Left hindlimb (tissue), 1 donor: ENCODE measurements at places on chromosomes 2 and 18.

- DNase-seq: peak; percentile 89
These were observed 84.0 kb upstream of the PELI1 start for GRCh38 chr2:64228126-64228678.

DNA sequence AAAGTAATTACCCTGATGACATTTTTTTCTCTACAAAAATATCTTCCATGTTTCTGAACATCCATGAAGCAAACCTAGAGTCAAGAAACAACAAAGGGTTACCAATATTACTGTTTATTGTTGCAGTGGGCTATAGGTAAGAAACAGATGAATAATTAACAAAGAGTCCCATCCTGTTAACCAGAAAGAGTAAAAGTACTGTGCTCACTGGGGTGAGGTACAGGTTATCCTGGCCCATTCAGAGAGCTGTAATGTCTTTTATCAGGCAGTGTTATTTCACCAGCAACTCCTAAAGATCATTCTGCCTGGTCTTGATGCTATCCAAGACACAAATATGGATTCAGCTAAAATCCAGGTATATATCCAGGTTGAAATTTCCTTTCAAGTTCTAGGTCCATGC lies 754.9 kb downstream of the SATB2 start:
- DNase-seq: no peak

- peak; percentile 83 for DNase-seq
These were observed 136.1 kb downstream of the SH3BP4 start for GRCh38 chr2:235087832-235088495.

- DNase-seq: no peak
These were observed 23.7 kb downstream of the PDIA6 start for GRCh38 chr2:10788855-10789254.

- no peak for DNase-seq
These were observed 438.2 kb downstream of the MEIS1 start for GRCh38 chr2:66872986-66873754.

DNA sequence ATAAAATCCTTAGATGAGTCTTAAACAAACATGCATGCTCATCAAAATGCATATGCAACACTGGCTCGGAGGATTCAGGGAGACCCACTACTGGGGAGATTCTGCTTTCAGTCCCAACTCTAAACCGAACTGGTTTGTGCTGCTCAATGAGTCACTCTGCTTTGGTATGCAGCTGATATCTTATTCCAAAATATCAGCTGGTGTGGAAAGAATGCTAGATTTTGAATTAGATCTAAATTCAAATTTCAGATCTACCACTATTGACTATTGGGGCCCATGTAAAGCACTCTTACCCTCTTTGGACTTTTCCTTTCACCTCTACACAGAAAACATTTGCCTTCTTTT lies 39.2 kb upstream of the TTN start:
- DNase-seq: no peak

DNA sequence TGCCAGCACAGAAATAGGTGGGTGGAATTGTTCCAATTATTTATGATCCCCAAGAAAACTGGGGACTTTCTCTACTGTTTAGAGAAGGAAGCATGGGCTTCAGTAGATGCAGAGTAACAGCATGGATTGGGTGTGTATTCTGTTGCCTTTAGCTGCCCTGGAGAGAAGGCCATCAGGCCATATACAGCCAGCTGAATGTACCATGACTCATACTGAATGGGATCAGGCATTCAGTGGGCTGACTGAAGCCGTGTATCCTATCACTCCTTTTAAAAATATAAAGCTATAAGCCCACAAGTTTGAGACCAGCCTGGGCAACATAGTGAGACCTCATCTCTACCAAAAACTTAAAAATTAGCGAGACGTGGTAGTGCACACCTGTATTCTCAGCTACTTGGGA lies 16.7 kb upstream of the PLEKHM3 start:
- DNase-seq: no peak

- no peak for DNase-seq
These were observed 129.3 kb downstream of the COPS8 start for GRCh38 chr2:237214963-237215362.

DNA sequence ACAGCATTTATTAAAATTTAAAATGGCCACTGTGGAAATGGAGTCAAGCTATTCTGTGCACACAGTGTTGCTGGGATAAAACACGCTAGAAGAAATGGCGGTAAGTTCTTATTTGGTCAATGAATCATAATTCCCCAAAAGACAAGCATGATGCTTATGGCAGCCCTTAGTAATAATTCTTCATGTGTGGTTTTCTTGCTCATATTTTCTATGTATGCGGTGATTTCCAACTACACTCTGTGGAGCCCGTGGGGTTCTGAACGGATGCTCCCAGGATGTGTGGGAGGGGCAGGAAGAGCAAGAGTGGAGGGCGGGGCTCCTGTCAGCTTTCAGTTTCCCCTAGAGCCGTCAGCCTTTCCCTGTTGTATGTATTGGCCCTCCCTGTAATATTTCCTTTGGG lies 91.7 kb upstream of the RMDN2 start:
- no peak for DNase-seq

DNA sequence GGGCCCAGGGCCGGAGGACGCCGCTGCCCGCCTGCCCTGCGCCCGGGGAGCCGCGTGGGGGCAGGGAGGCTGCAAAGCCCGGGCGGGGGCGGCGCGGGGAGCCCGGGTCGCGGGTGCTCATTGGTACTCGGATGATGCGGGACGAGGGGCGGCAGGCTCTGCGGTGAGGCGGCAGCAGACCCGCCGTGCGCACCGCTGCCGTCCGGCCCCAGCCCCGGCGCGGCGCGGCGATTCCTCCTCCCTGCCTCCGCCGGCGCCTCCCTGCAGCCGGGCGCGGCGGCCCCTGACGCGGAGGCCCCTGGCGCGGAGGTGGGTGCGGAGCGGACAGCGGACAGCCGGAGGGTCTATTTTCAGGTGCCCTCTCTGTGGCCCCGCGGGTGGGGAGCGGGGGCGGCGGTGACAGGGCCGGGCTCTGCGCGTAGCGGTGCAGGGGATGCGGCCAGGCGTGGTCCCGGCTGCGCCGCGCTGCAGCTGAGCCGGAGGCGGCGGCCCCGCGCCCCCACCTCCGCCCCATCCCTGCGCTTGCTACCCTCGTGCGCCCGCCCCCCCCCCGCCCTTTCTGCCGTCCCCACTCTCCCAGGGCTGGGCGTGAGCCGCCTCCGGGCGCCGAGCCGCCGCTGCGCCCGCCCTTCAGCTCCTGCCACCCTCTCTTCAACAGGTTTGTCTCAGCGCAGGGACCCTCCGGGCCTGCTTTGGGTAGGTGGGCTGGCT lies 640 bp downstream of the SPTBN1 start:
- DNase-seq: peak; percentile 72

DNA sequence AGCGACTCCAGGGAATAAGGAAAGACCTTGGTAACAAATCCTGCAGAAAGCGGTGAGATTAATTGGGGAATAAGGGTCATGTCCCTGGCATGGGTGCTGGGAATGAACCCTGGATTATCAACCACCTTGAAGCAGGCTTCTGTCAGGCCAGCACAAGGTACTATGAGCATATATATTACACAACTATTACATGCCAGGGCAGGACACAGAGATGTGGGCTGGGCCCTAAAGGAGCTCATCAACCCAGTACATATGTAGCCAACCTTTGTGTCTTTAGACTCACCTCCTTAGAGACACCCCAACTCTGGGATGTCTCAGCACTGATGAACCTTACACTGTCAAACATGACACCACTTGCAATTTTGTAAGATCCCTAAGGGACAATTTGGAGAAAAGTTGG lies 3.4 kb downstream of the SFXN5 start:
- no peak for DNase-seq

- no peak for DNase-seq
These were observed 8.8 kb downstream of the SIGLEC15 start for GRCh38 chr18:45834306-45834705.

GRCh38 chr2:8152392-8153257 lies 529.2 kb upstream of the ID2 start:
- no peak for DNase-seq

DNA sequence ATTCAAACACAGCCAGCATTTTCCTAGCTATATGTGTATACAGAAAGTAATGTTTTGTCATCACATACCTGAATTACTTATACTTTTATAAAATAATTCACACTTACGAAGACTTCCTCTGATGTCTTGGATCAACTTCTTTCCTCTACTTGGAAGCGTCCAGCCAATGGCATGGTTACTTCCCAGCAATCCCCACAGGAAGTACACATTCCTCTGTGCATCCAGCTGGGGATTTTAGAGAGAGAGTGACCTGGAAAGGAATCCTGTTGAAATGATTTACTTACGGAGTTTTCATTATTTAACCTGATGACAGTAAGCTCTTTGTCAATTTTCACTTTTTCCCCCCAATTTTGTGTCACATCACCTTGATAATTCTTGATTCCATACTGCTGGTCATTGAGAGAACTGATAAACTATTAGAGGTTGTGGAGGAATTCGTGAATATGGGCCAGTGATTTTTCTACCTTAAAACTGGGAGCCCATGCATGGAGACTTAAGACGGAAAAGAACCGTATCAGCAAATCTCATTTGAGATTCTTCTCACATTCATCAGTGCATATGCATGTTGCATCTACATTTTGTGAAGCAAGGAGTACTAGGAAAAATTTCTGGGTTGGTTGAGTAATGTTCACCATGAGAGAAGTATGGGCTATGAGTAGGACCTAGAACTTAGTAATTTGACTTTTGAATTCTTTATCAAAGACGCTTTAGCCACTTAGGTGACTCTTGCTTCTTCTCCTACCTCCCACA lies 9.0 kb upstream of the IL18R1 start:
- DNase-seq: no peak

DNA sequence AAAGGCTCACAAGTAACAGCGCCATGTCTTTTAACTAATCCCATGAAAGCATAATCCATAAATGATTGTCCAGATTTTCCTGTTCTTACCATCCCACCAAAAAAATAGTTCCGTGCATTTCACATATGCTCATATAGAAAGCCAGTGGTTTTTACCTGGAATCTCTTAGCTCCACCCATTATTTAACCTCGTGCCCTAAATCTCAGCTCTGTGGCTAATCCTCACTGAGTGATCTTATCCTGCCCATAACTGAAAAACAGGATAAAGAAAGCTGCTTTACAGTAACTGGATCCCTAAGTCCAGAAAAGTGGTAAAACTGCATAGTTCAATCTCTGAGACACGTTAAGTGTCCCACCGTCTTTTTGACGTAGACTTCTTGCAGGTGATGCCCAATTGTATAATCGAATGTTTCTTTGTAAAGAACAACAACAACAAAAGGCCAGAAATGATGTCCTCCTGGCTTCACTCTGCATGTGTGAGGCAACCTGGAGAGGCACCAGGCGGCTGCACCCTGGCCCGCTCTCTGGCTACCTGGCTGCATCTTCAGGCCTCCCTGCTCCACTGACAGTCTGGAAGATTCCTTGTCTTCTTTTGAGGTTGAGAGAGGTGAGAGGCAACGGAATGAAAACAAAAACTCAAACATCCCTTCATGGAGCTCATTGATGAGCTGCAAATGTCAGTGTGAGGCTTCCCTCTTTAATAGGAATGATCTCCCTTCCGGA lies 38.6 kb downstream of the FEZ2 start:
- no peak for DNase-seq

- no peak for DNase-seq
These were observed 669 bp upstream of the PIKFYVE start for GRCh38 chr2:208265371-208265800.

- DNase-seq: peak; percentile 80
These were observed 15.7 kb downstream of the ZFP36L2 start for GRCh38 chr2:43210467-43211303.

- no peak for DNase-seq
These were observed 183.9 kb downstream of the NBAS start for GRCh38 chr2:15377202-15377601.

- DNase-seq: no peak
These were observed 84.1 kb downstream of the TRABD2A start for GRCh38 chr2:84796798-84797197.

DNA sequence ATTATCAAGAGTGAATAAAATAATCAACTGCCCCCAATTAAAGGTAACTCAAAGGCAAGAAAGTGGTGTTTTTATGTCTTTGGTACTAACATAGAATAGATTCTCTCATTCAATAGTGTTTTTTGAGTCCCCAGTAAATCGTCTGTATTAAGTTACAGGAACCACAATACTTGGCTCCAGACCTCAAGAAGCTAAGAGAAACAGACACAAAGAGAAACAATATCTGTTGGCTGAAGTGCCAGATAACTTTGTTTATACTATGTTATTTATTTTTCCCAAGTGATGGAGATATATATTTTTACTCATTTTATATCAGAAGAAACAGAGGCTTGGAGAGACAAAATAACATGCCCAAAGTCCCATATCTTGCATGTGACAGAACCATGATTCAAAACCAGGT lies 201.7 kb upstream of the HNRNPA3 start:
- DNase-seq: no peak

- DNase-seq: no peak
These were observed 15.4 kb downstream of the ZNF516 start for GRCh38 chr18:76479351-76480238.

DNA sequence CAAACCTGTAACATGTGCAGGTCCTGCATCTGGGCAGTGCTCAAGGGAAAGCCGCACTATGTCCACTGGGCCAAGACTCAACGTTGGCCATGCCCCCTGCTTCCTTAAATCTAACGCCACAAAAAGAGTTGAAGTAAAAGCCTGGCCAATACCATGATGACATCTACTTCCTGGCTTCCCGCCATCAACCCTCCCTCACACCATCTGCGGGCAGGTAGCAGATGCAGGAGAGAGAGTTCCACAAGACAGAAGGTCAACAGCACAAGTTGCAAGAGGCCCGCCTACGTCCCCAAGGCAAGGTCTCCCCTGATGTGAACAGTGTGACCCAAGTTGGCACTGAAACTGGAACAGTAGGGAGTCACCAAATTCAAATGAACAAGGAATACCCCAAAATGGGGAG lies 48.4 kb downstream of the ABCG8 start:
- DNase-seq: no peak

DNA sequence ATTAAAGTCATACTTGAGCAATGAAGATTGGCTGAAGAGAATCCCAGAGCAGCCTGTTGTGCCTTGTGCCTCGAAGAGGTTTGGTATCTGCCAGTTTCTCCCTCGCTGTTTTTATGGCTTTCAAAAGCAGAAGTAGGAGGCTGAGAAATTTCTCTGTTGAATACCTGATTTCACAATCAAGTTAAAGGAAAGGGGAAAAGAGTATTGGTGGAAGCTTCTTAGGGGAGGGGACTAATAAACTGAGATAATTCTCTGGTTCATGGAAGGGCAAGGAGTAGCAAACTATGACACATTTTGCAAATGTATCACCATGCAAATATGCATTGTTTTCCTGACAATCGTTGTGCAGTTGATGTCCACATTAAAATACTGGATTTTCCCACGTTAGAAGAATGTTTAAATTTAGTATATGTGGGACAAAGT lies at the start of gene IL1B:
IL1B (minus strand) TSS at position 85 of the 423 bp plus-strand sequence. CDS start 550 bp downstream, outside the sequence.
- DNase-seq: no peak

DNA sequence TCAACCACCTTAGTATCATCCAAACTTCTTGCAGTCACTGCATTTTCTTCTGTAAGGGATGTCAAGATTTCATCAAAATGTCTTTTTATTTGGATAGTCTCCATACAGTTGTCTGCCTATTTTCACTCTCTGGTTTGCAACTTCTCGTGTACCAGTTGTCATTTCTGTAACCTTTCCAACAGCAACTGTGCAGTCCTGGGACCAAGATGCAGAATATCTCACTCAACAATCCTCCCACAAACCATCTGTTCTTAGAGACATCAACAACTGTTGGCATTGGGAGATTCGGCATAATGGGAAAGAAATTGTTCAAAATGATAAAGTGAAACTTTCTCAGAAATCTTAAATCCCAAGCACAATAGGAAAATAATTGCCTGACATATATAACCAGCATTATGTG lies 933.6 kb upstream of the SLC39A10 start:
- DNase-seq: no peak

GRCh38 chr2:39152504-39152903 lies 31.7 kb upstream of the SOS1 start:
- no peak for DNase-seq

- no peak for DNase-seq
These were observed 14.3 kb upstream of the MAP3K2 start for GRCh38 chr2:127401757-127402695.

GRCh38 chr2:229231328-229231868 lies 39.7 kb downstream of the PID1 start:
- DNase-seq: no peak
